ENCODE measurements at places on chromosomes 7 and 10. TPM values are rescaled to one million over a fixed set of nuclear protein-coding genes. Genes with fewer than 3 reads are reported as not detected.

Gene DRGX
- not detected for total RNA-seq

Gene C1QL3
- total RNA-seq = not detected

Gene FKBP6
- total RNA-seq = not detected

Gene ZNF804B
- not detected for total RNA-seq

Gene ASB10
- not detected for total RNA-seq

Gene IFIT1
- total RNA-seq = 7.0 TPM

Gene CYP3A4
- not detected for total RNA-seq

Gene ZNF438
- total RNA-seq = 1.6 TPM

Gene ACSM6
- not detected for total RNA-seq

Gene AS3MT
- 0.94 TPM for total RNA-seq

Gene NEUROD6
- total RNA-seq = not detected

Gene CALML5
- total RNA-seq = not detected

Gene NME8
- total RNA-seq = not detected

Gene ANK3
- 0.66 TPM for total RNA-seq

Gene FAM237B
- total RNA-seq = not detected

Gene ZC3HAV1L
- 6.8 TPM for total RNA-seq

Gene FZD1
- total RNA-seq = 2.7 TPM

Gene HOXA6
- 2.1 TPM for total RNA-seq

Gene LRRC17
- 0.22 TPM for total RNA-seq

Gene ANKRD16
- total RNA-seq = 11.1 TPM

Gene TFEC
- total RNA-seq = not detected

Gene NUTM2E
- 0.59 TPM for total RNA-seq

Gene SRRM3
- total RNA-seq = 5.7 TPM

Gene HYAL4
- total RNA-seq = not detected

Gene GPR26
- total RNA-seq = not detected

Gene PDE6C
- not detected for total RNA-seq

Data from A549 treated with RU486 at 1 μM for 4 hours (cell line).